Astrocyte (in vitro differentiated cells and primary cell): ENCODE measurements at places on chromosomes 3 and 15. TPM values are rescaled to one million over a fixed set of nuclear protein-coding genes. Genes with fewer than 3 reads are reported as not detected.

GOLGA8S gene
- total RNA-seq, result 0.14 and 0.26 TPM in 2 replicates

GREM1 gene
- 74.5 and 112 TPM in 2 replicates for total RNA-seq

FBXO40 gene
- total RNA-seq, result not detected in 2 replicates

CEP70 gene
- 6.5 and 9.0 TPM in 2 replicates for total RNA-seq

PLA2G4B gene
- total RNA-seq, result 1.5 and 1.8 TPM in 2 replicates

GRCh38 chr15:55683376-55683775 lies 59.6 kb downstream of the PRTG start:
- no peaks in the 10 kb centered on the region for H3K27me3 ChIP-seq
- H3K4me3 ChIP-seq, result no peak overlapping the region

- H3K36me3 ChIP-seq, result no peaks in the 10 kb centered on the region
- H3K4me1 ChIP-seq, result no peaks in the 10 kb centered on the region
- H3K27ac ChIP-seq, result no peak overlapping the region
- DNase-seq, result no peak
- H3K4me3 ChIP-seq, result no peak overlapping the region
These were observed 14.4 kb downstream of the ABHD17C start for GRCh38 chr15:80709542-80709941.

- no peak overlapping the region for H3K4me3 ChIP-seq
- DNase-seq, result peak; percentile 80
- no peaks in the 10 kb centered on the region for H3K4me1 ChIP-seq
- no peaks in the 10 kb centered on the region for H3K36me3 ChIP-seq
These were observed 499.6 kb upstream of the KCNMB2 start for GRCh38 chr3:178036451-178037144.

- H3K27ac ChIP-seq, result peak overlapping the region; percentile 78
- H3K4me3 ChIP-seq, result peak overlapping the region; percentile 71
- H3K4me1 ChIP-seq, result peaks cover 7% of the 10 kb centered on the region
These were observed 54.8 kb downstream of the CCDC54 start for GRCh38 chr3:107432013-107432515.

DNA sequence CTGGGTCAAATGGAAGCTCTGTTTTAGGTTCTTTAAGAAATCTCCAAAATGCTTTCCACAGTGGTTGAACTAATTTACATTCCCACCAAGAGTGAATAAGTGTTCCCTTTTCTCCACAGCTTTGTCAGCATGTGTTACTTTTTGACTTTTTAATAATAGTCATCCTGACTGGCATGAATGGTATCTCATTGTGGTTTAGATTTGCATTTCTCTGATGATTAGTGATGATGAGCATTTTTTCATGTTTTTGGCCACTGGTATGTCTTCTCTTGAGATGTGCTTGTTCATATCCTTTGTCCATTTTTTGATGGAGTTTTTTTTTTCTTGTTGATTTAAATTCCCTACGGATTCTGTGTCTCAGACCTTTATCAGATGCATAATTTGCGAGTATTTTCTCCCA lies 745.0 kb upstream of the BCHE start:
- no peak overlapping the region for H3K4me3 ChIP-seq
- no peaks in the 10 kb centered on the region for H3K27me3 ChIP-seq
- no peak overlapping the region for H3K27ac ChIP-seq
- peak; percentile 47 for DNase-seq
- H3K4me1 ChIP-seq, result no peaks in the 10 kb centered on the region

- H3K4me3 ChIP-seq, result no peak overlapping the region
- no peak for DNase-seq
- H3K4me1 ChIP-seq, result no peaks in the 10 kb centered on the region
- no peaks in the 10 kb centered on the region for H3K27me3 ChIP-seq
These were observed 24.1 kb downstream of the ICE2 start for GRCh38 chr15:60454824-60455223.

GRCh38 chr3:138332472-138333073 lies 2.9 kb upstream of the NME9 start:
- no peak overlapping the region for H3K4me3 ChIP-seq
- no peak for DNase-seq
- no peak overlapping the region for H3K27ac ChIP-seq
- no peaks in the 10 kb centered on the region for H3K36me3 ChIP-seq

GRCh38 chr3:144129536-144130214 lies 158.1 kb downstream of the DIPK2A start:
- H3K4me1 ChIP-seq, result no peaks in the 10 kb centered on the region
- DNase-seq, result no peak
- H3K36me3 ChIP-seq, result no peaks in the 10 kb centered on the region
- H3K4me3 ChIP-seq, result no peak overlapping the region
- H3K27me3 ChIP-seq, result no peaks in the 10 kb centered on the region

- no peaks in the 10 kb centered on the region for H3K36me3 ChIP-seq
- DNase-seq, result no peak
- H3K4me1 ChIP-seq, result peaks cover 5% of the 10 kb centered on the region
- peak overlapping the region; percentile 83 for H3K27ac ChIP-seq
These were observed 561 bp downstream of the RPAP1 start for GRCh38 chr15:41543521-41543870.

GRCh38 chr15:60607817-60608216 lies 128.9 kb upstream of the ICE2 start:
- no peaks in the 10 kb centered on the region for H3K36me3 ChIP-seq
- H3K27me3 ChIP-seq, result no peaks in the 10 kb centered on the region
- no peaks in the 10 kb centered on the region for H3K4me1 ChIP-seq
- H3K4me3 ChIP-seq, result no peak overlapping the region
- H3K27ac ChIP-seq, result no peak overlapping the region

- H3K36me3 ChIP-seq, result peaks cover 7% of the 10 kb centered on the region
- no peaks in the 10 kb centered on the region for H3K27me3 ChIP-seq
- no peaks in the 10 kb centered on the region for H3K4me1 ChIP-seq
- H3K27ac ChIP-seq, result no peak overlapping the region
- H3K4me3 ChIP-seq, result no peak overlapping the region
These were observed 16.5 kb downstream of the TBC1D23 start for GRCh38 chr3:100277255-100277800.

DNA sequence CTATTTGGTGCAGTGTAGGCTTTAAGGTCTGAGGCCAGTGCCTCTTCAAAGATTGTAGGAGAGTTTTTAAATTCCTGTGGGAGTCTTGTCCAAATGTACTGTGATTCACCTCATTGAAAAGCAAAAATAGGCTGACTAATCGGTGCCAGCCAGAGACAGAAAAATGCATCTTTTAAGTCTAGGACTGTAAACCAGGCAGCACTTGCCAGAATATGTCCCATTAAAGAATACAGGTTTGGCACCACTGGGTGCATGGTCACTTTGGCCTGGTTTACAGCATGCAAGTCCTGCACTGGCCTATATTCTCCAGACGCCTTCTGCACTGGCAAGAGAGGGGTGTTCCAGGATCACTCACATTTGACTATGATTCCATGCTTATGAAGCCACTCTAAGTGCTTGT lies 20.3 kb upstream of the NOX5 start:
- H3K27ac ChIP-seq, result peak overlapping the region; percentile 27
- peaks cover 16% of the 10 kb centered on the region for H3K4me1 ChIP-seq
- no peaks in the 10 kb centered on the region for H3K36me3 ChIP-seq
- DNase-seq, result peak; percentile 87
- no peak overlapping the region for H3K4me3 ChIP-seq

- peak overlapping the region; percentile 31 for H3K4me3 ChIP-seq
- H3K36me3 ChIP-seq, result no peaks in the 10 kb centered on the region
- peak; percentile 69 for DNase-seq
These were observed 17.2 kb upstream of the ADIPOQ start for GRCh38 chr3:186825294-186825821.

DNA sequence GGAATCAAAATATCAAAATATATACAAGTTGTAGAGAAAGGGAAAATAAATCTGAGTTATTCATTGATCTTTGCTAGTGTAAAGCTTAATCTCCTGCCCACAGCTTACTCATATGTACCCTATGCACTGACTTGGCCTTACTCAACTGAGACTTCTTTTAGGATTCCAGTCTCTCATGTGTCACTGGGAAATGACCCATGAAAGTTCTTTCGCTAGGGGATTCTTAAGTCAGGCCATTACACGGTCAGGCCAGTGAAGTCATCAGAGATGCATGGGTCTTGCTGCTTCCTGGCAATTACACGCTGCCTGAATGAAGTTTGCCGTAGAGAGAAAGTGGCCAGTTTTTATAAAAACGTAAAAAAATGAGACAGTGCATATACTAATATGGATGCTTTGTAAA lies 20.7 kb upstream of the LPP start:
- H3K27ac ChIP-seq, result peak overlapping the region; percentile 40
- H3K27me3 ChIP-seq, result no peaks in the 10 kb centered on the region
- no peaks in the 10 kb centered on the region for H3K4me1 ChIP-seq
- no peaks in the 10 kb centered on the region for H3K36me3 ChIP-seq
- DNase-seq, result peak; percentile 89

GRCh38 chr15:57881361-57881760 lies 174.8 kb downstream of the POLR2M start:
- no peak overlapping the region for H3K27ac ChIP-seq
- H3K36me3 ChIP-seq, result no peaks in the 10 kb centered on the region
- DNase-seq, result peak; percentile 57
- peaks cover 3% of the 10 kb centered on the region for H3K4me1 ChIP-seq
